Peyer's patch (tissue), 4 donors: ENCODE measurements at places on chromosomes 13 and 19. TPM values are rescaled to one million over a fixed set of nuclear protein-coding genes. Genes with fewer than 3 reads are reported as not detected.

GSX1 gene
- not detected for total RNA-seq

SKA3 gene
- 1.1 TPM for total RNA-seq

GRCh38 chr19:33910922-33911321 is 114.3 kb downstream of the KCTD15 start:
- DNase-seq: no peak

CLEC17A gene
- total RNA-seq: not detected

FAM124A gene
- 0.35 TPM for total RNA-seq

GRCh38 chr19:33797802-33798671 is 1.4 kb downstream of the KCTD15 start:
- DNase-seq: peak; percentile 80

FARP1 gene
- 10.9 TPM for total RNA-seq
